ENCODE measurements at places on chromosomes 5 and 9. TPM values are rescaled to one million over a fixed set of nuclear protein-coding genes. Genes with fewer than 3 reads are reported as not detected.

Gene FOXB2
- total RNA-seq: not detected

Gene ORM2
- not detected for total RNA-seq

Gene SLC27A6
- not detected for total RNA-seq

Gene TMC1
- total RNA-seq: 0.52 TPM

Gene CDH6
- total RNA-seq: not detected

Gene KIF4B
- not detected for total RNA-seq

Gene NOXA1
- total RNA-seq: 2.2 TPM

Gene LCN1
- not detected for total RNA-seq

Gene RAB14
- 49.7 TPM for total RNA-seq

Gene EQTN
- not detected for total RNA-seq

Gene RXFP3
- total RNA-seq: not detected

Gene SPATA31A3
- not detected for total RNA-seq

Gene FBP2
- not detected for total RNA-seq

Gene CDX1
- total RNA-seq: not detected

Gene PLEKHG4B
- under 0.01 TPM for total RNA-seq
